ENCODE measurements at places on chromosomes 11 and 22.

DNA sequence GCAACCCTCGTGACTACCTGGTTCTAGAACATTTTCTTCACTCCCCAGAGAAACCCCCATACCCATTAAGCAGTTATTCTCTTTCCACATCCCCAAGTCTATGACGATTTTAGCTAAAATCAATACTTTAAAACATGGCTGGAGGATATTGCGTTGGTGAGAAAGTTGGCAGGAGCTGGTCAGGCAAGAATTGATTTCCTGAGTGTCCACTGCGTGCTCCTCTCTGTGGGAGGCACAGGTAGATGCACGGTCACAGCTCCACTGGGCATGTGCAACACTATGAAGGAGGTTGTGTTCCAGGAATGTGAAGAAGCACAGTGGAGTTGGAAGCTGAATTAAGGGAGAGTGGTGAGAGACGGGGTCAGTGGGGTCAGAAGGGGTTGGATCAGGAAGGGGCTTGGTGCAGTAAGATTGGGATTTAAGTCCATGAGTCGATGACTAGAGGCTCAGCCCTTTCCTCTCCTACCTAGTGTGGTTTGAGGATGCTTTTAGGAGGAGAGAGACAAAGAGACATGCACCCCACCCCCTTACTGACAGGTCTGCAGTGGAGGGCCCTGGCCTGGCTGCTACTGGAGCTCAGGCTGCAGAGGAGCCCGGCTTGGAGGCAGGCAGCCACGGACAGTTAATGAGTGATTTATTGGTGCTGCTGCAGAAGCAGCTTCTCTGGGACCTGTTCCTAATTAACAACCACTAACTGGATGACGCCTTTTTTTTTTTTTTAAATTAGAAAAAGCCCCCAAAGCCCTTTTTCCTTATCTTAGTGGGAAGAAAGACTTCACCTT lies 395.6 kb downstream of the TENM4 start:
- DNase-seq = no peak

- DNase-seq = no peak
Observed at GRCh38 chr11:119029069-119029339, 1.7 kb downstream of the SLC37A4 start.

GRCh38 chr11:76759092-76759491 lies 24.1 kb upstream of the TSKU start:
- no peak for DNase-seq

DNA sequence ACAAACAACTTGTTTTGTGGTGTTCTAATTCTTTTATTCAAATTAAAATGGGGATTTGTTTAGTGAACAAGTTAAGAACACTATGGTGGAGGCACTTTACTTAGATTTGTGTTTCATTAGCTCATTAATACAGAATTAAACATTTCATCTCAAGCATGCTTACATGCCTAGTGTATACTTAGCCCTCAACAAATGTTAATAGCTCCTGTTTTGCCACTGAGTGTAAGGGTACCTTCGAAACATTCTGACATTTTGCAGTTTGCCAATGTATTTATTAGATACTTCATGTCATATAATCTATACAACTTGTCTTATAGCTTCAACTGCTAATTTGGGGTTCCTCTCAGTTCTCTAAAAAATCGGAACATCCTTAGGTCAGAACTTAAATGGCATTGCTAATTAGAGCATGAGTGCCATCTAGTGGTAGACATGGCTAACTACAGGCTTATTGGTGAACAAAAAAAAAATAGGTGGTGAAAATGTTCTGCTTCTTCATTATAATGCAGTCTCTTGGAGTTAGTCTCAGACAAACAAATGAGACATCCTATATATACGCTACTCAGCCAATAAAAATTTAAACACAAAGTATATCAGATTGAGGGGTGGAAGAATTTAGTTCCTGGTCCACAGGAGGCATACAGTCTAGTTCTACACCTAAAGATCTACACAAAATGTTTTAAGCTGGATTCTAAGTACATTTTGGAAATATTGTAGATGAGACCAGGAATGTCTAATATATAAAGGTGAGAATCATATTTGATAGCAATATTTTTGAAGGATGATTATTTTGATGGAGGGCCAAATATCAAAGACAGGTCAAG lies 4.9 kb upstream of the CNTN5 start:
- no peak for DNase-seq

DNA sequence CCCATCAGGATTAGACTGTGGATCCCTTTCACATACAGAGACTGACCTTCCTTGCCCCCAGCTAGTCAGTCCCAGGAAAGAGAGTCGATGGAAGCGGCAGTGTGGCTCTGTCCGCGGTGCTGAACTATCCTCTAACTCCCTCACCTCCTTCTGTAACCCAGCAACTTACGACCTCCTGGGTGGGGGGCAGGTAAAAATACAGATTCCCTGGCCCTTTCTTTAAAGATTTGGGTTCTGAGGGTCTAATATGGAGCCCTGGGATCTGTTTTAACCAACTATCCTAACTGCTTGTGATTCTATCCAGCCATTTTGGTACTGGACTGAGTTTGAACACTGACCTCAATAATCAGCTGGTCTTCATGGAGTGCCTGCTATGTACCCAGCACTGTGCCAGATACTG lies 23.2 kb downstream of the MFNG start:
- no peak for DNase-seq

DNA sequence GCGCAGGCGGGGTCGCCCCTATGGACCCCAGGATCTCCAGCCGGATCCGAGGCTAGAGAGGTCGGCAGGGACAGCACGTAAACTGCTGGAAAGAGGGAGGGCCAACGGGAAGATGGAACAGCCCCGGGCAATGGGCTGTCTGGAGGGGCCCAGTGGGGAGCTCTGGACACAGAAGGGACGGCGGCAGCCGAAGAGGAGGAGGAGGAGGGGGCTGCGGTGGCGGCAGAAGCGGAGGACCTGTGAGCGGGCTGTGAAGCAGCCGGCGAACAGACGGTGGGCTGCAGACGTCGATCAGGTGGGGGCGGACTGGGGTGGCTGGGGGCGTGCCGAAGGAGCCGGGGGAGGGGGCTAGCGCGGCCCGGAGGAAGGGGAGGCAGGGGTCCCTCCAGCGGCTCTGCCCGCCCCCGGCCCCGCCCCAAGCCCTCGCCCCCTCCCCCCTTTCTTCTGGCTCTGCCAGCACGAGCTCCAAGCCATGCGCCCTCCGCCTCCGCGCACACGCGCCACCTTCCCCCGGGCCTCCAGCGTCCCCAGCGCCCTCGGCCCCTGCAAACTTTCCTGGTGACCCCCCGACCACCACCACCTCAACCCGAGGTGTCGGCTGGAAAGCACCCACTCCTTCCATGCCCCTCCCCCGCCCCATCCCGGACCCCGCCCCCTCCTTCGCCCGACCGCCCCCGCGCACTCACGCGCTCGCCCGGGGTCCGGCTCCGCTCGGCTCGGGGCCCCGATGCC lies 432 bp downstream of the TNKS1BP1 start:
- DNase-seq = peak; percentile 40

GRCh38 chr11:118921929-118922744 lies 3.6 kb downstream of the BCL9L start:
- peak; percentile 87 for DNase-seq

GRCh38 chr11:90243534-90243933 lies 20.7 kb upstream of the CHORDC1 start:
- DNase-seq = no peak

- DNase-seq = no peak
Observed at GRCh38 chr11:64224151-64224890, 1.7 kb downstream of the TRPT1 start.

DNA sequence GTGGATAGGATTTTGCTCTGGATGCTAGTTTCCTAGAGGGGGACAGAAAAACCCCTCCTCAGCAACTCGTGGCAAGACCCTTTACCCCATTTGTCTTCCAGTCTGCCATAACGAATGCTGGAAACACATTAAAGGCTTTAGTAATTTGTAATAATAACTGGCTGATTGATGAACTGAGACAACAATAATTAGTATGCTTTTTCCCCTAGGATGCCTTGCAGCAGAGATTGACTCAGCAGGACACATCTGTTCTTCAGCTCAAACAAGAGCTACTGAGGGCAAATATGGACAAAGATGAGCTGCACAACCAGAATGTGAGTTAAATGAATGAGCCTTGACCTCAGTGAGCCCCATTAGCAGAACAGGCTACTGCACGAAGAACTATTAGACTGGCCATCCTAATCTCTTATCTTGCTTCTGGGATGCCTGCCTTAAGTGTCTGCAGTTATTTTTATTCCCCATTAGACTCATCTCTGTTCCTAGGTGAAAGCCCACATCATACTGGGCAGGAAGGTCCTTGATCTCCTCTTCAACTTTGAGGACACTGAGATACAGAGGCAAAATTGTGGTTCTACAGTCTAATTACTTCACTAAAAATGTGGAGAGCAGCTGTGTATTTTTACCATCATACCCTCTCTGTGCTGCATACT lies 32.9 kb upstream of the DLAT start:
- no peak for DNase-seq

GRCh38 chr22:43969021-43969878 lies 14.0 kb downstream of the SAMM50 start:
- DNase-seq = no peak

GRCh38 chr22:19732403-19733113 lies 9.2 kb downstream of the GP1BB start:
- DNase-seq = no peak

- no peak for DNase-seq
Observed at GRCh38 chr22:48607901-48608662, 1219.6 kb downstream of the BRD1 start.

DNA sequence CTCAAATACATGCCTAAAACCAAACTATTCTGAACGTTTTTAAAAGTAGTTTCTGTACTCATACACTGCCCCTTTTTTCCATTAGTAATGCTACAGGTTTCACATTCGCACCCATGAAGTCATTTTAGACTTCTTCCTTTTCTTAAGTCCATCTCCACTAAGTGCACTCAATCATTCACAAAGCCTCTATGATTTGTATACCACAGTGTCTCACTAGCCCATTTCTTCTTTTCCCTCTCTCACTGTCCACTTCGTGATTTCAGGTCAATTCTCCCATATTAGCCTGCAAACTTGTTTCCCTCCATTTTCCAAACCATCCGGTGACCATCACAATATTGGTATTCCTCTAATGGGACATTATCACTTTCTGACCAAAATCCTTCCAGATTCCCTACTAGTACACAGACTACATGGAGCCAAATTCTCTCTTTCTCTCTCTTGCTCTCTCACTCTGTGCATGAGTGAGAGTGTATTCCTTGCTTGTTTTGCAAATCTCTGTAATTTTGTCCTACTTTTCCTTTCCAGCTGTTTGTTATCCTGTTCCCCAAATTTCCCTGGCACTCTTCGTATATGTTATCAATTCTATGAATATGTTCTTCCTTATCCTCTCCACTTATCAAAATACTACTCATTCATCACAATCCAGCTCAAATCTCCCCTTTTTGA lies 3.4 kb upstream of the ZC3H12C start:
- DNase-seq = no peak

- DNase-seq = no peak
Observed at GRCh38 chr11:30282289-30282631, 40.6 kb upstream of the ARL14EP start.

DNA sequence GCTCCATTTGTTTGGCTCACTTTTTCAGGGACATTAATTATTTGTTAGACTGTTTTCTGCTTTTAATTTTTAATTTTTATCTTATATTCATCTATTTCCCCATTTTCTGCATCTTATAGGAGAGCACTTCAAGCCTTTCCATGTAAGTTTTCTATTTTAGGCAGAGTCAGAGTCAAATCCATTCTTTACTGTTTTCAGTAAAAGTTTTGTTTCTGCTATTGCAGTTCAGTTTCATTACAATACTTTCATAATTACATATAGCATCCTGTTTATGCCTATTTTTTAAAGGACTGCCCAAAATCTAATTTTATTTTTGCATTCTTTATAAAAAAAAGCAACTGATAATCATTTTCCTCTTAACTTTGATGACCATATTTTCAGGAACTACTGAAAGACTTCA lies 3.8 kb upstream of the OR10A5 start:
- DNase-seq = no peak

GRCh38 chr22:45312856-45313255 lies 3.1 kb downstream of the FAM118A start:
- DNase-seq = no peak

DNA sequence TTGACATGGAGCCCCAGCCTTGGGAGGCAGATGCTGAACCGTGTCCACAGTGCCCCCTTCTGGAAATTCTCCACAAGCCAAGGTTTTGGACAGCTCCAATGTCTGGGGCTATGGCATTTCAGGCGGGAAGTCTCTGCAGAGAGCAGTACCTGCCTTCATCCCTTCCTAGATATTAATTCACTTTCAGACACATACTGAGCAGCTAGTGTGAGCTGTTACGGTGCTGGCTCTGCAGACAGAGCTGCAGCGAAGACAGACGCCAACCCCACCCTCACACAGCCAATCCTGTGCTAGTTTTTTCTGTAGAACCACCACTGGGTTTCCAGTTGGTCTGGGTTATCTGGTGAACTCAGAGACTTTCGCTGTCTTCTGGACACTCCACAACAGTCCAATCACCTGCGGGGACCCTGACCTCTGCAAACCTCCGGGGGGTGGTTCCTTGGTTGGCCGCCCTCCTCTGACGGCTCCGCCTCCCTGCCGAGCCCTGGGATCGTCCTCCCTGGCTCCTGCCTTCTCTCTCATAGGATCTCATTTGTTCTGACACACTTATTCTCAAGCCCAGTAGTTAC lies 9.1 kb downstream of the LMF2 start:
- DNase-seq = peak; percentile 66

DNA sequence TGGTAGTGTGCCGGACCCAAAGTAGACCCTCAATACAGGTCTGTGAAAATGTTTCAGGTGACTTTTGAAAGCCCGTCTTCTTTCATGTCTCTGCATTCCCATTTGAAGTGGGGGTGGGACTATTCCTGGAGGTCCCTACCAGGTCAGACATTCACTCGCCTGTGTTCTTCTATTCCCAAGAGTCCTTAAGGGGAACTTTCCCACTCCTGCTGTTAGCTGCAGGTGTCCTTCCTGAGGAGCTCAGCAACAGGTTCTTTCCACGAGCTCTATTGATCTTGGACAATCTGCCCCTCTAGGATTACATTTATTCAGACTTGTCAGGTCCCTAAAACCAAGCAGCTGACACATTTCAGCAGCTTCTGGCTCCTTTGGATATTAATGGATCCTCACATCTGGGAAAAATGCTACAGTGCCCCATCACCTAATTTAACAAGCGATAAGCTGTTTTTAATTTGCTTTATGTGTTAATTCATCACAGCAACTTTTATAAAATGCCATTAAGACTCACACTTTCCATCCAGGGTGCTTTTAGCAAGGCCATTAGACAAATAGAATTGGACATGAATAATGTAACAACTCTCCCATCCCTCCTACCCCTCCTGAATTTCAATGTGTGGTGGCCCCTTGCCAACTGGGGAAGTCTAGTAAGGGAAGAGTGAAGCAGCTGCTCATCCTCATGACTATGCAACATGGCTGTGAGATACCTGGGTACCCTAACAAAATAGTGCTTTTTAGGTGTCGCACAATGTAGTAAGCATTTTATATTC lies 259.5 kb upstream of the CCDC90B start:
- no peak for DNase-seq

DNA sequence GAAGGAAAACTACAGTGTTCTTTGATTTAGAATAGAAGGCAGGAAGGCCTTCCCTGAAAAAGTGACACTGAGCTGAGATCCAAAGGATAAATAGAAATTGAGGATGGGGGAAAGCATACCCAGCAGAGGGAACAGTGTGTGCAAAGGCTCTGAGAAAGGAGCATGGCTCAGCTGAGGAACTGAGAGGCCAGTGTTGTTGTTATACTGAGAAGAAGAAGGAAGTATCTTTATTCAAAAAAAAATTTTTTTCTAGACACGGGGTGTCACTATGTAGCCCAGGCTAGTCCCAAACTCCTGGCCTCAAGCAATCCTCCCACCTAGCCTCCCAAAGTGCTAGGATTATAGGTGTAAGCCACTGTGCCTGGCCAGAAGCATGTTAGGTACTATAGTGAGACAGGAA lies 3.5 kb upstream of the PIK3C2A start:
- DNase-seq = no peak

All from prostate gland (tissue), 2 donors.